ELR (cell line): ENCODE measurements at places on chromosomes 5 and 9.

GRCh38 chr9:98429613-98430012 lies 174.2 kb upstream of the TBC1D2 start:
- no peak for DNase-seq

DNA sequence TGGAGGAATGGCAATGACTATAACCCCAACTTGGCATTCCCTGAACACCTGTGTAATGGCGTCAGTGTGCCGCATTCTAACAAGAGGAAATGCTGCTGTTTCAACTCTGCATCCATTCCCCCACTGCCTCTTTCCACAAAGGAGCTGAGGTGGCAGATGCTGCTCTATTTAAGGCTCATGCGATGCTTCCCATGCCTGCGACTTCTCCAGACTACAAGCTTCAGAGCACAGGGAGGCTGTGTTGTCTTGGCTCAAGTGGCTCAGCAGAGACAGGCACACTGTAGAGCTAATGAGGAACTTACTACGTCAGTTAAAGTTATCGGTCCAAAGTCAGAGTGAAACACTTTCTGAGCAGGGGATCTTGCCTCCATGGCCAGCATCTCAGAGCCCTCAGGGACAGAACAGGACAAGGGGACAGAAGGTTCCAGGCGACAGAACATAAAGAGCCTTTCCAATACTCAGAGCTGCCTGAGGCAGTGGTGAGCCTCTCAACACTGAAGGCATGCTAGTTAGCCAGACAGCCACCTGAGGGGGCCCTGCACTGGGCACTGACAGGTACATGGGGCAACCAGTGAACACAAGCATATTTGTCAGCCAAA lies 21.8 kb downstream of the TNIP1 start:
- DNase-seq, result no peak

- DNase-seq, result peak; percentile 37
These were observed at the start of gene SH3GL2 for GRCh38 chr9:17578911-17579793. Gene SH3GL2 (plus strand): TSS chr9:17579066.

DNA sequence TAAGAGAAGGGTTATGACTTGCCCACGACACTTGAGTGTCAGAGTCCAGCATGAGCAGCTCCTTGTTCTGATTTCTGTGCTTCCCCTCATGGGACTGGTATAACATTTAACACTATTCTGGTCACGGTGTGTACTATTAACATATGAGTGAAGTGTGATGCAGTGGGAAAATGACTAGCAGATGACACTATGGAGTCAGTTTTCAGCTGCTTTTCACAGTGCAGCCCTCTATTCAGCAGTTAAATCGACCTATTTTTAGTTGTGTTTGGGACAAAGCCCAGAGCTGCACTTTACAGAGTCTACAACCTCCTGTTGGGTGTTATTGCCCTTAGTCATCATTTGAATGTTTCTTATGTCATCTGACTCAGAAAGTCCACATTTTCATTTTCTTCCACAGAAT lies 59.1 kb downstream of the CHSY3 start:
- DNase-seq, result peak; percentile 4

GRCh38 chr9:108551030-108551841 lies 304.6 kb downstream of the ACTL7B start:
- peak; percentile 94 for DNase-seq

GRCh38 chr5:137078171-137078665 lies 420.9 kb downstream of the SPOCK1 start:
- DNase-seq, result peak; percentile 42

DNA sequence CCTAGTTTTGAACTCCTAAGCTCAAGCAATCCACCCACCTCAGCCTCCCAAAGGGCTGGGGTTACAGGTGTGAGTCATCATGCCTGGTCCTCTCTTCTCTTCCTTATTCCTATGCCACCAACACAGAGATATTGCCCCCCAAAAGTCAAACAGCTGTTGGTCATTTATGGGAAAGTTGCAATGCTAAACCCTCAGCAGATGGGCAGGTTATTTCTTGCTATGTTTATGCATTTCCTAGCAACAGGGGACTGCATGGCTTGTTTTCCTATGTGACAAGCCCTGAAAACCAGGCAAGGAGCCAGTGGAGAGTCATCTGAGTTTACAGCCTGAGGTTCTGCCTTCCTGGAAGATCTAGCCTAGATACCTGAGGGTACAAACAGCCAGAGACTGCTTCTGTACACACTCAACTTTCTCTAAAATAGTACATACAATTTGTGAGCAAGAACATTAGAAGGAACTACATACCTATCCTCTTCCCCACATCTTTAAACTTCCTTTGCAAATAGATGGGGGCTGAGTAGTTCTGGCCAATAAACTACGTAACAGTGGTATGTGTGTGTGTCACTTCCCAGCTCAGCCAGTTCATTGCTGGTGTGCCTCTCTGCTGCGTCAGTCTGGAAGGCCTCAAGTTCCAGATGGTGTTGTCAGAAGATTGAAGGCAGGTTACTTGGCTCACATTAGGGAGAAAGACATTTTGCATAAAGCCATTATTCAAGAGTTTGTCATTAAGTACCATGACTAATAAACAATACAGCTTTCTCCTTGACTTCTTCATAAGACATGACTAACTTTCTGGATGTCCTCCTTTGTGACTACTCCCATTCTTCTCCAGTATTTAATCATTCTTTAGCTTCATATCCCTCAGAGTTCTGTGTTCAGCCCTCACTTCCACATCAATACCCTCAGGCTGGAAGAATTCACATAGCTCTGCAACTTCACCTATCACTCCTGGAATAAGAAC lies 65.3 kb downstream of the CSNK1A1 start:
- peak; percentile 100 for DNase-seq

GRCh38 chr5:131563434-131564228 lies 71.4 kb downstream of the RAPGEF6 start:
- DNase-seq, result peak; percentile 9

DNA sequence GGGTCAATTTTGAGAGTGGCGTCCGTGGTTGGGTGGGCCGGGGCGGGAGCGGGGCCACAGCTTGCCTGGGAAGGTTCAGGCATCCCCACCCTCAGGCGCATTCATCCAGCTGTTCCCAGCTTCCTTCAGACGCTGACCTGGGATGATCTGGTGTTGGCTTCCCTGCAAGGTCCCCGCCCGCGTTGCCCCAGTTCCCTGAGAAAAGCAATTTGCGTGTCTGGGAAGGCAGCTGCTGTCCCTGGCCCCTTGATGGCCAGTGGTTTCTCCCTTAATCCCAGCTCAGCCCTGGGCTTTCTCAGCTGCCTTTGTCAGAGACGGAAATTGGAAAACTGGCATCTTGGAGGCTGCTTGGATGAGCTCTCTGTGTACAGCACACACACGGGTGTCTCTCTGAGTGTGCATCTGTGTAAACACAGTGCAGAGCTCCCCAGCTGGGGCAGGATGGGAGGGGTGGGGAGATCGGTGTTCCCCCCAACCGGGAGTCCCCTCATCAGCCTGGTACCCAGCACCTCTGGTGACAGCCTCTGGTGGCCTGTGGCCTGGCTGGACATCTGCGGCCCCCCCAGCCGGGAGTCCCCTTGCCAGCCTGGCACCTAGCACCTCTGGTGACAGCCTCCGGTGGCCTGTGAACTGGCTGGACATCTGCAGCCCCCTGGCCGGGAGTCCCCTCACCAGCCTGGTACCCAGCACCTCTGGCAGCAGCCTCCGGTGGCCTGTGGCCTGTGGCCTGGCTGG lies 94.0 kb downstream of the COL5A1 start:
- no peak for DNase-seq

- DNase-seq, result no peak
These were observed 51.2 kb upstream of the ADRA1B start for GRCh38 chr5:159864885-159865691.
